NCI-H2029 treated with DMSO at 0.1 percent for 48 hours (cell line): ENCODE measurements at places on chromosomes 13 and 19.

GRCh38 chr13:48142436-48142835 is 47.5 kb upstream of the MED4 start:
- no peak for DNase-seq

DNA sequence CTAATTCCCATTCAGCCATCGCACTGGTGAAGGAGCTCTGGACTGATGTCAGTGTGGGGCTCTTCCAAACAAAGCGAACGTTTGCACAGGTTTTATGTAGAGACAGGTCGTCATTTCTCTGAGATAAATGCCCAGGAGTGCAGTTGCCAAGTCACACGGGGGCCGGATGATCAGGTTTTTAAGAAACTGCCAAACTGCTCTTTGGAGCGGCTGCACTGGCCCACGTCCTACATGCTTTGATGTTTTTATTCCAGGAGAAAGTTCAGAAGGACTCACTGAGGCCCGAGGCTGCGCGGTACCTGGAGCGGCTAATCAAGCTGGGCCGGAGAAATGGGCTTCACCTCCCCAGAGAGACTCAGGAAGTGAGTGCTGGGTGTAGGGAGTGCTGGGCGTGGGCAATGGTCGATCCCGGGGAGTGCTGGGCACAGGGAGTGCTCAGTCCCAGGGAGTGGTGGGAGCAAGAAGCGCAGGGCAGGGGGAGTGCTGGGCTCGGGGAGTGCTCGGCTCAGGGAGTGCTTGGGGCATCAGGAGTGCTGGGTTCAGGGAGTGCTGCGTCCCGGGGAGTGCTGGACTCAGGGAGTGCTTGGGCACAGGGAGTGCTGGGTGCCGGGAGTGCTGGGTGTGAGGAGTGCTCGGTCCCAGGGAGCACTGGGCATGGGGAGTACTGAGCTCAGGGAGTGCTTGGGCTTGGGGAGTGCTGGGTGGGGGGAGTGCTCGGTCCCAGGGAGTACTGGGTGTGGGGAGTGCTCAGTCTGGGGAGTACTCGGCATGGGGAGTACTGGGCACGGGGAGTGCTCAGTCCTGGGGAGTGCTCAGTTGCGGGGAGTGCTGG is 10.7 kb downstream of the THOP1 start:
- DNase-seq, result no peak

GRCh38 chr19:38100589-38100988 is 123.4 kb downstream of the DPF1 start:
- DNase-seq, result no peak

DNA sequence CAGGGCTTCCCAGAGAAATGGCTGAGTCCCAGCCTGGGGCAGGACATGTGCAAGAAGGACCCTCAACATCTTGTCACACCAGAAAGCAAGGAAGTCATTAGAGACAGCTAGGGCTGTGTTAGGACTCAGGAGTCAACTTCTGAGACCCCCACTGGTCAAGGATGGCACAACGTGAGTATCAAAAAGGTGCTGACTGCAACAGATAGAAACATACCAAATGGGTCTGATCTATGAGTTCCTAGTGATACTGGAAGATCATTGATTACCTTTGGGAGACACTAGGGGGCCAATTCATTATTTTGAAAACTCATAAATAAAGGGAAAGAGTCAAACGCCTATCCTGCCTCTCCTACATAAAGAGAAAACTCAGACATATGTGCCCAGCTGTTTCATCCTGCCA is 73.5 kb upstream of the GJB6 start:
- DNase-seq, result no peak

DNA sequence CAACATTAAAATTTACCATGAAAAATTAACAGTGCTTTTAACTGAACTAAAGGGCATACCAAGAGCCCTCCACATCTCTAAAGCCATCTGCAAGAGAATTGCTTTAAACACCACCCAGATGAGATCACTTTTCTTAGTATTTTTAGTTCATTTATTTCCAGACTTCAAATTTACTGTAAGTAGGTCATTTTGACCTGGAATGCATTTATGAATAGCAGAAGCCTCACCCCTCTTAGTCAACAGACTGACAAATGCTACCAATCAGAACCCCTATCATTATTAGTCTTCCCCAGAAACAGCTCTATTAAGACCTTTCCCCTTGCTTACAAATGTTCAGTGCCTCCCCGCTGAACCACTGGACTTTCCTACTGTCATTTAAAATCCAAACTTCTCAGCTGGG is 27.3 kb downstream of the RUBCNL start:
- no peak for DNase-seq

GRCh38 chr19:18865106-18865972 is 30.6 kb downstream of the CERS1 start:
- no peak for DNase-seq

- DNase-seq, result no peak
Measured at GRCh38 chr19:13727798-13728197, 36.5 kb upstream of the MRI1 start.

GRCh38 chr13:111584101-111584672 is 263.7 kb downstream of the TEX29 start:
- no peak for DNase-seq

- no peak for DNase-seq
Measured at GRCh38 chr13:69948016-69948415, 159.6 kb upstream of the ATXN8OS start.

- DNase-seq, result peak; percentile 35
Measured at GRCh38 chr13:35978607-35979316, 152.4 kb downstream of the DCLK1 start.

- no peak for DNase-seq
Measured at GRCh38 chr19:40687525-40688016, 2.9 kb downstream of the NUMBL start.

- DNase-seq, result no peak
Measured at GRCh38 chr13:59681636-59682311, 482.0 kb downstream of the DIAPH3 start.

DNA sequence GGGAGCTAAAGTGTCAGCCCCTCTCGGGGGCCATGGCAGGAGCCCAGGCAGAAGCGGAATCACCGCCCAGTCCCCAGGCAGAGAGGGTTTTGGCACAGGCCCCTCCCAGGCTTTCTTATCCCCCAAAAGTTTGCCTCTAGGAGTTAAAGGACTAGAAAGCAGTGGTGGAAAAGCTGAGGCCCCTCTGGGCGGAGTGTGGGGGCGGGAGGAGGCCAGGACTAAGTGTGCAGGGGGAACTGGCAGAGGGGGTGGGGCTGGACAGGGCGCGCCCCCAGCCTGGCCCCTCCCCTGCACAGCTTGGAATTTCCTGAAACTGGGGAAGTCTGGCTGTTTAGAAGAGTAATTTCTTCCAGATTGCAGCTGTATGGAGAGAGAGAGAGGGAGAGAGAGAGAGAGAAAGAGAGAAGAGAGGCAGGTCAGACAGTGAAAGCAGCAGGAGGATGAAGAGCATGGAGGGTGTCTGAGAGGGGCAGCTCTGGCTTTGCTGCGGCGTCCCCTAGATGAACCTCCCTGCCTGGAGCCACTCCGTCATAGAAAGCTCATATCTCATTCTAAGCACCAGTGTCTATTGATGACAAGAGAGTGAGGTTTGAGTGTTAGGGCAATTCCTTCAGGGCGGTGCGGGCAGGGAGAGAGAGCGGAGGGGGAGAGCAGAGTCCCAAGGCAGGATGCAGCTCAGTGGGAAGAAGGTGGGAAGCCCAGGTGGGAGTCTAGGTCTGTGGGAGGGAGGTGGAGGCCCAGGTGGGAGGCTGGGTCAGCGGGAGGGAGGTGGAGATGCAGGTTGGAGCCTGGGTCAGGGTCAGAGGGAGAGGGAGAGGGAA is at the start of gene CDC42EP5:
Gene CDC42EP5, minus strand, starts transcription at position 226 of the 821 bp plus-strand sequence. CDS start 7,749 bp downstream, outside the sequence.
- DNase-seq, result no peak

GRCh38 chr13:101144808-101145419 is 271.4 kb downstream of the NALCN start:
- peak; percentile 8 for DNase-seq

DNA sequence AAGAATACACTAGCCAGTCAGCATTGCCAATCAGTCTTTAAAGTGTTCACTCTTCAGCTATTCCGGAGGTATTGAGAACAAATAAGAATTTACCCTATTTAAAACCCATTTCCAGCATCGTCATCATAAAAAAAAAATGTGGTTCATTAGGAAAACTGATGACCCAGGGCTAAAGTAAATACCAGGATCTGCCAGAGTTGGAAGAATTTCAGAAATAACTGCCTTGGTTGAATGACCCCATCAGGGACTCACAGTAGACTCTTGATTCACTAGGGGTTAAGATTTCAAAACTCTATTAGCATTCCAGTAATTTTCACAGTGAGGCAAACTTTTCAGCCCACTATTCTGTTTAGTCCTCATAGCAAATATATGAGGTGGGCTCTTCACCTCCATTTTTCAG is 377.0 kb downstream of the ITGBL1 start:
- no peak for DNase-seq

GRCh38 chr13:73532582-73532981 is 473.8 kb downstream of the KLF5 start:
- DNase-seq, result no peak

DNA sequence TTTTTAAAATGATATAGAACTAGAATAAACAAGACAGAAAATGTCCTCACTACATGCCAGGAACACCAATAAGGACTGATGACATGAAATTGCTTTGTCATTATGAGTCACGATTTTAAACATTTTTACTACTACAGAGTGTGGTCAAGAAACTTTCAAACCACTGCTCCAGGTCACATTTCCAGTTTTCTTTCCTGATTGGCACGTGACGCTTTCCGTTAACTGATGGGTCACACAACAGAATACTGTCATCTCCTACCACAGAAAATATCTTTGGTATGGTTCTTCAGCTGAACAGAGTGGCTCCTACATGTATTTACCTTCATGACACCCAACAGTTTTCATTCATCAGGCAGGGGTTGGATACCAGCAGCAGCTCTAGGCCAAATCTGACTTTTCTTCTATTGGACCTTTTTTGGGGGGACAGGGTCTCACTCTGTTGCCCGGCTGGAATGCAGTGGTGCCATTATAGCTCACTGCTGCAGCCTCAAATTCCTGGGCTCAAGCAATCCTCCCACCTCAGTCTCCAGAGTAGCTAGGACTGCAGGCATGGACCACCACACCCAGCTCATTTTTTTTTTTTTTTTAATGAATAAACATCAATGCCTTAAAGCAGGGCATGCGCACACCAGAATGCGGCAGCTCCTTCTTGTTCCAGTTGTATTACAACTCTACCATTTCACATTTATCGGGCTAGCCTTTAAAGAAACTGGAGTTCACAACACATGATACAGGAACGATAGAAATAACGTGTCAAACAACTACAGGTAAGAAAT is 147.4 kb downstream of the RNF17 start:
- DNase-seq, result no peak

GRCh38 chr19:13556552-13556951 is 50.3 kb upstream of the CACNA1A start:
- DNase-seq, result no peak

DNA sequence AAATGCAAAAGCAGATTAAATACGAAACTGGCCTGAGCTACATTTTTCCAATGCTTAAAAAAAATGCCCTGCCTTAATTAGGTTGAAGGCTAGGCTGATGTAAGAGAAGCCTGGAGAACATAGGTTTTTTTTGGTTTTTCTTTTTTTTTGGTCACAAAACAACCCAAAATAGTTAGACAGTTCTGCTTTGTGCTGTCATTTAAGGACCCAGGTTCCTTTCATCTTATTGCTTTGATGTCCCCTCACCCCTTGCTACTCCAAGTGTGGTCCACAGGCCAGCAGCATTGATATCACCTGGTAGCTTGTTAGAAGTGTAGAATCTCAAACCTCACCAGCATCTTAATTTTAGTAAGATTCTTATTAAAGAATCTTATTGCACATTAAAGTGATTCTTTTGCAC is 14.4 kb downstream of the TDRD3 start:
- no peak for DNase-seq

DNA sequence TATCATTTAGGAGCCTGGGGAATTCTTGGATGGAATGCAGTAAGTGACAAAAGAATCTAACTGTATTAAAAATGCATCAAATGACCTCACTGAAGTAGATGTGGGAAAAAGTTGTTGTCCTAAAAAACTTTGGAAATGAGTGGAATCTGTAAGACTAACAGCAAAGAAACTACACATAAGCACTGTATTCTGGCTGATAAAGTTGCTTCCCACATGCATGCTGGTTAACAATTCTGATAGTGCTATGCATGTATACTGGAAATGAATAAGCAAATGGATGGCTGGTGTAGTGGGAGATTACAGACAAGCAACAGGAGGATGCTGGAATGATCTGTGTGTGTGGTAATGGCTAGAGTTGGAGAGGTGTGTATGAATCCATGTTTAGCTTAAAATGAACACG is 138.5 kb downstream of the FOXO1 start:
- DNase-seq, result no peak

DNA sequence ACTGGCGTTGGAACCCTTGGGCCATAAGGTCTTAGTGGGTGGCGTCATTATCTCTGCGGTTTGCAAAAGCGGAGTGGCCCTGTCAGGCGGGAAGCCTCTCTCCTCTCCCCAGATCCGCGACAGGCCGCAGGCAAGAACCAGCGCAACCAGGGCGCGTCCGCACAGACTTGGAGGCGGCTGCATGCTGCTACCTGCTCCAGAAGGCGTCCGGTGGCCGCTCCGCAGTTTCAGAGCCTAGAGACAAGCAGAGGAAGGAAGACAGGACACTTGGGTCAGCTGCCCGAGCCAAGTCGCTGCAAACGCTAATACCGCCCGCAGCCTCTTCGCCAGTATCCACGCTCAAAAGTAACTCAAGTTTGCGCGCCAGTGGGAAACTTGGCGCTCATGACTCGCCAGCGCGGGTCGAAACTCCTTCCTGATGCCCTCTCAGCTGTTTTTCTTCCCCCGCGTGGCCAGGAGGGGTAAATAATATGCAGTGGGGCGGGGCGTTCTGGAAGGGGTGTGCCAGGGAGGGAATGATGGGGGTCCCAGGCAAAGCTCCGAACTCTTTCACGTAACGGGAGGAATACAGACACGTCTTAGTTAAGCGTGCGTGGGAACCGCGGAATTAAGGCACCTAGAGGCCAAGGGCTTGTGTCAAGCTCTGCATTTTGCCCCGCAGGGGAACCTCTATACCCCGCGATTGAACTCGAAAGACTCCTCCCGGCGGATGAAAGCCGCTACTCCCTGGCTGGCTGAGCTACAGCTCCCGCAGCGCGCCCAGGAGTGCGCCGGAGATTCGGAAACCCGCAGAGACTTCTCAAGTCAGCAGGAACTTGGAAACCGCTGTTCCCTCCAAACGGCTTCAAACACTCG is at the start of gene EDNRB:
Gene EDNRB, minus strand, starts transcription at position 441 of the 855 bp plus-strand sequence. Its CDS starts 258 bp downstream, at position 183.
- DNase-seq, result no peak

GRCh38 chr13:50309318-50309717 is 294.1 kb downstream of the KCNRG start:
- DNase-seq, result no peak

GRCh38 chr19:40603389-40604170 is 2.4 kb downstream of the LTBP4 start:
- DNase-seq, result peak; percentile 97

- DNase-seq, result no peak
Measured at GRCh38 chr13:43339805-43340550, 316.6 kb downstream of the DNAJC15 start.

DNA sequence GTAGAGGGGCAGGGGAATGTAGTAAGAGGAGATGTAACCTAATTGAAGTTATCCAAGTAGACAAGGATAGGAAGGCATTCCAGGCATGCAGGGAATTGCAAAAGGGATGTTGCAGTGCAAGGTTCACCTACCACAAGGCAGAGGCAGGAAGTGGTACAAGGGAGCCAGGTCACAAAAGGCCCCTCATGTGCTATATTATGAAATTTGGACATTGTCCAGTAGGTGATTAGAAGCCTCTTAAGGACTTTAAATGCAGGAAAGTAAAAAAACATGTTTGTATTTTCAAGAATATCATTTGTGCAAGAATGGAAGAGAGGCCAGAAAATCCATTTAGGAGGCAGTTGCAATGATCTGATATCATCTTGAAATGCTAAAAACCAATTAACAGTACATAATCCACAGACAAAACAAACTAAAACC is 111.4 kb downstream of the FRY start:
- peak; percentile 5 for DNase-seq

- no peak for DNase-seq
Measured at GRCh38 chr13:84567848-84568247, 685.6 kb upstream of the SLITRK1 start.

GRCh38 chr13:104773775-104774174 is 1707.6 kb upstream of the SLC10A2 start:
- no peak for DNase-seq
